Lung (tissue), 17 donors: ENCODE measurements at places on chromosomes 6 and 20.
A peak's percentile ranks its signal among the peaks of the same experiment; 100 is the strongest.

- no peak for DNase-seq
These were observed 20.6 kb downstream of the CDKAL1 start for GRCh38 chr6:20554817-20555216.

DNA sequence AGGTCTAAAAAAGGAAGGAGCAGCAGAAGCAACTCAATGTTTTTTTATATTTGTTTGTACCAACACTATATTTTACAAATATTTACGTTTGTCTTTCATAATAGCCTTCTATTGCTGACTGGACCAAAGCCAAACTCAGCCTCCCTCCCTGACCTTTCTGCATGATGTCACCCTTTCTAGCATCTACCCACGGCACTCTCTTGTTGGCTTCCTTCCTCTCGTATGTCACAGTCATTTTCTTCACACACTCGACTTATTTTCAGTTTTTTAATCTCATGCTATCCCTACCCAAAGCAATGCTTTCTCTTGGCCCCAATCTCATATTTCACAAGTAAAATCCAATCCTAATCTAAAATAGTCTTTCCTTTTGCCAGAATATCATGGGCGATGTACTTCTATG is 16.3 kb upstream of the FAM8A1 start:
- DNase-seq = no peak

- no peak for DNase-seq
These were observed 446.1 kb upstream of the MARCKS start for GRCh38 chr6:113411011-113411410.

GRCh38 chr6:149566410-149567193 is 427 bp downstream of the GINM1 start:
- peak; percentile 52 for DNase-seq

- no peak for DNase-seq
These were observed 517.0 kb downstream of the LMBRD1 start for GRCh38 chr6:69279805-69280204.

- DNase-seq = peak; percentile 74
These were observed 34.4 kb downstream of the DSE start for GRCh38 chr6:116405138-116405537.

DNA sequence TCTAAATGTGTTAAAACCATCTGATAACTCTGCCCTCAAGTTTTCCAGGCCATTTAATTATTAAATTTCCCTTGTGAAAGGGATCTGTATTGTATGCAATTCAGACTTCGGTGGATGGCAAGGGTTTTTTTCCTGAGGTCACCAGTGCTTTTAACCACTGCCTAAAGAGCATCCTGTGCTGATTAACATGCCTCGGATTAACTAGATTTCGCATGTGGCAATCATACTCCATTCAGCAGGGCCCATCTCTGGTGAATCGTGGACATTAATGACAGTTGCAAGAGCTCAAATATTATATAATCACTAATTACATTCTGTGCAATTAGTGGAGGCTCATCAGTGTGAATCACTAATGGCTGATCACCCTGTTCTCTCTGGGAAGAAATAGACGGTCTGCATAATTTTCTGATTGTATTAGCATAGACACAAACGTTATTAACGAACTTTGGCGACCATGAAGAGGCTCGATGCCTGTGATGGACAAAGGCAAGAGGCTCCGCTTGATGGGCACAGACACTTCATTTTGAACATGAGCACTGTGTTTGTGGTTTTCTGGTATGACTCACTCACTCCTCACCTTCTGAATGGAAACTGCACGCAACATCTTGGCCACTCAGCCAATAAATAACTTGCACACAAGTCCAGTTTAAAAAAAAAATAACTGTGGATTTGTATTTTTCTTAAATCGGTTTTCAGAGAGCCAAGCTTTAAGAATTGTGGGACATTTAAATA is 31.4 kb downstream of the LINC00237 start:
- no peak for DNase-seq

- DNase-seq = no peak
These were observed 90.5 kb upstream of the CCN2 start for GRCh38 chr6:132041706-132042105.
